ENCODE measurements at places on chromosomes 11 and 22.

DNA sequence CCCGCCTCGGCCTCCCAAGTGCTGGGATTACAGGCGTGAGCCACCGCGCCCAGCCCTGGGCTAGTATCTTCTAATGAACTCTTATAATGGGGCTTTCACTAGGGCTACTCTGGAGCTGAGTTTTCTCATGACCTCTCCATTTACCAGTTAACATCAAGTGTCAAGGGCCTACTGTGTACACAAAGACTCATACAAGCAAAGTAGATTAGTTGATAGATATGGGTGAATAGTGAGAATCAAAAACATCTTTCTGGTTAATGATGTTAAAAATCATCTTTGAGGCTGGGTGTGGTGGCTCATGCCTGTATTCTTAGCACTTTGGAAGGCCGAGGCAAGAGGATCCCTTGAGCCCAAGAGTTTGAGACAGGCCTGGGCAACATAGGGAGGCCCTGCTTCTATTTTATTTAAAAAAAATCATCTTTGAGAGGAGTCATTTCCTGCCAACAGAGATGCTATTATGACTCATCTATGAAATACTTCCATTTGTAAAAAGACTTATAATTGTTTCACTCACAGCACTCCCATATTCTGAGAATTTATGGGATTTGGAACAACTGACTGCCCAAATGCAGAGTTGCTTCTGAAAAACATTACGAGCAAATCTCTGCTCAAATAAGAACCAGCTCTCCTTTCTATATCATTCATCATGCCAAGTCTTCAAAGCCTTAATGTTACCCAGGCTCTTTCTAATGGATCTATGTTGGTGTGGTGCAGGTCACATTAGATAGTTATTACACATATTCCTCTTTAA is 57.0 kb downstream of the GDPD4 start:
- DNase-seq = no peak

DNA sequence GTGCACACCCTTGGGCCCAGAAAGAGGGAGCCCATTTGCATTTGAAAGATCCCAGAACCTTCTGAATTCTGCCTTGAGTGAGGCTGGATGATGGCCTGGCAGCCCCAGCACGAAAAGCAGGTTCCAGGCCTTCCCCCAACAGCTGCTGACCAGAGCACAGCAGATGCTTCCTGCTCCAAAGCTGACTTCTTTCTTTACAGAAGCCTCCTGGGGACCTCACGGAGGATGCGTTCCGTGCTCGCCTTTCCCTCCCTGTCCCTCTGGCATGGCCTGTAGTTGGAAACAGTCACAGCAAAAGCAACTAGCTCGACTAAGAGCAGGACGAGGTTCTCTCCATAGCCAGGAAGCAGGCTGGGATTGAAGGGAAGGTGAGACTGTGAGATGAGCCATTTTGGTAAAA is 107.7 kb upstream of the B3GAT1 start:
- DNase-seq = no peak

DNA sequence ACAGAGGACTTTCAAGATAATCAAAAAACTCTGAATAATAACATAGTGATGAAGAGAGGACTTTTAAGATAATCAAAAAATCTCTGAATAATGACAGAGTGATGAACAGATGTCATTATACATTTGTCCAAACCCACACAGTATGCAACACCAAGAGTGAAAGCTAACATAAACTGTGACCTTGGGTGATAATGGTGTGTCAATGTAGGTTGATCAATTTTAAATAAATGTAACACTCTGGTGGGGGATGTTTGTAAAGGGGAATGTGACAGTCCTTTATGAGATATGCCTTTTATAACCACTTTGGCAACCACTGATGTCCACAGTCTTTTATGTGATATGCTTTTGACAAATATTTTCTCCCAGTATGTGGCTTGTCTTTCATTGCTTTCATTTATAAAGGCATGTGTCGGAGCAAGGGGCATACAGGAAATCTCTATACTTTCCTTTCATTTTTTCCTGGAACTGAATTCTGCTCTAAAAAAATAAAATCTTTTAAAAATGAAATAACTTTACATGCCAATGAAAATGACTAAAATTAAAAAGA is 10.3 kb upstream of the OR9G1 start:
- DNase-seq = no peak

DNA sequence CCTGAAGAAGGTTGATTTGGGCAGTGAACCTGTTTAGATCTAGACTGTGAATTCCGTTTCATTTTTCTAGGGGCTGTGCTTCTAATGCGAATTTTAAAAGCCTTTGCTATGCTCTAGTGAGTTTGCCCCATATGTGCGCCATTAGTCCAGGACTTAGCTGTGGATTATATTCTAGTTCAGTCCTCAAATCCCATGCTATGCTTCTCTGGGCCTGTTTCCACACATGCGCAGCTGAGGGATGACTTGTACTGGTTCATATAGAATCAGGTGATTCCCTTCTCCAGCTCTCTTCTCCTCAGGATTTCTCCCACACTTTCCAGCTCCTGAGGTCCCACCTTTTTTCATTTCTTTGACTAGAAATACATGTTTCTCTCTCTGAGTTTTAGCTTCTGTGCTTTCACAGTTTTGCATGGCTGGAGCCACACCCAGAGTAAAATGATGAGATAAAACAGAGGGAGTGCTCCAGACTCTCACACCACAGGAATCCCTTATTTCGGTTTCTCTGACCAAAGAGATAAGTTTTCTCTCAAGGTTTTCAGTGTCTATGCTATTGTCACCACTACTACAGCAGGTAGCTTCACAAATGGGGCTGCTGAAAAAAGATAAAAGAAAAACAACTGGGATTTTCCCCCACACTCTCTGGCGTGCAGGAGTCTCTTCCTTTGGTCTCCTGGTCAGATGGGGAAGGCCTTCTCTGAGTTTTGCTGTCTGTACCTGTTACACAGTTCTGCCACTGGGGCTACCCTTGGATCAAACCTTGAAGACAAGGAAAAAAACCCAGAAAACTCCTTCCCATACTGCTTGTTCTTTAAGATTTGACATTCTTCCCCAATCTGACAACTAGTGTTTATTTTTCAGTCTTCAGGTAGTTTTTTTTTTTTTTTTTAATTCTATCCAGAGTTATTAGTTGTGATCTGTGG is 96.2 kb upstream of the TEAD1 start:
- no peak for DNase-seq

GRCh38 chr11:68525930-68526329 is 65.4 kb downstream of the PPP6R3 start:
- DNase-seq = no peak

GRCh38 chr22:19810381-19811201 is 44.1 kb downstream of the GNB1L start:
- no peak for DNase-seq

- no peak for DNase-seq
Observed at GRCh38 chr11:2928605-2929530, at the start of gene PHLDA2. Gene PHLDA2 (minus strand): TSS chr11:2929420. CDS start chr11:2929364, 56 bp downstream.

GRCh38 chr11:73141031-73141308 is 1.1 kb downstream of the FCHSD2 start:
- no peak for DNase-seq

DNA sequence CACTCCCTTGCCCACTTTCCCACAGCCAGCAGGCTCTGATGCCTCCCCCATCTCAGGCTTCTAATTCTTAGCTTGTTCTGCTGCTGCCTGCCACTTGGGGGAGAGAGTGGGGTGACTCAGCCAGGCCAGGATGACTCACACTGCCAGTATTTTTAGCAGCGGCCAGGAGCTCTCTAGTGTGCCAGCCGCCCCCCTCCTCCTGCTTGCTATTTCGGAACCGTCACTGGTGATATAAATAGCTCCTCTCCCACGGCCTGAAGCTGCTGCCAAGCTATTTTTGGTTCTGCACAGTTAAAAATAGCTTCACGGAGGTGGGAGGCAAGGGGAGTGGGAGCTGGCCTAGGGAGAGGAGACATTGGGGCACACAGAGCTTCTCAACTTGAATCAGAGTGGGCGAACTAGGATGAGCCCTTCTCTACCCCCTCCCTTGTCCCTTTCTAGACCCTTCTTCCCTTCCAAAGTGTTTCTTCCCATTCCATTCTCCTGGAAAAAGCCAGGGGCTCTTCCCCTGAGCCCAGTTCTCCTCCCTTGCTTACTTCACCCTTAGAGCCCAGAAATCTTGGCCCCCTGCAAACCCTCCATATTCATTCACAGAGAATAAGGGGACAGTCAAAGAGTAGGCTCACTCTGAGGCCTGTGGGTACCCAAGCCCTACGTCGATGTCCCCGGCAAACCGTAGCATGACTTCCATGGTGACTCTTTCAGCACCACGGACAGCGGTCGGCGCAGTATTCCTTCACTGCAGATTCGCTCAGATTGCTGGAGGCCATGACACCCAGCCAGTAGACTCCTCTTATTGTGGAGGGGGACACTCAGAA is 2.5 kb upstream of the NPAS4 start:
- DNase-seq = peak; percentile 52

GRCh38 chr11:12016246-12016645 is 7.8 kb upstream of the DKK3 start:
- DNase-seq = no peak

DNA sequence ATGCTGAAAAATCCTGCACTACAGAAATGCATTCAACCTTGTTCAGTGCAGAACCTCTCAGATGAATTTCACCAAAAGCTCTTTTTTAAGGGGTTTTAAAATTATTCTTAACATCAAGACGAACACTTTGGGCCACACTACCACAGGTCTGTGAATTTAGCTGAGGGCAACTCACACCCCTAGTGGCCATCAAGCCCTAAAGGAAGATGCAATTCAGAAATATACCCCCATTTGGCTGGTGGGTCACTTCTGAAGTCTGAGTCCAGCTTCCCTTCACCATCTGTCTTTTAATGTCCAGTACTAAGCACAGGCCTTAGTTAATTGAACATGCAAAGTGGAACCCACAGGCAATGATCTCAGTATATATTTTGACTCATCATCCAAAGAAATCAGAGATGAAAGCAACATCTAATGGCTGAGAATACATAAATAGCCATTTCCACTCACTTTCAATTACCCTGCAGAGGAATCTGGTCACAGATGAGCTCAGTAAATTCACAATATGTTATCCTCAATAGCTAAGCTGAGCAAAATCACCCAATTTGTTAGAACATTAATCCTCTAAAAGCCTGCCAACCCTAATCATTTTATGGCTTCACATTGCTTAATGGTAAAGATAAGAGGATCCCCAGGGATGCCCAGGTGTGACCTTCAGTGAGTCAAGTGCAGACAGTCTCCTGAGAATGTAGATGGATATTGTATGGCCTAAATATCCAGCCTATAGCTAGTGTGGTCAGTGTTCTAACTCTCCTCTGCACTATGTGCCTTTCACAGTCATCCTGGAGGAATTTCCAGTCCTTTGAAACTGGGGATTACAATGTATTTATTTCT is 50.3 kb downstream of the FAM76B start:
- no peak for DNase-seq

GRCh38 chr22:25564320-25564978 is at the start of gene GRK3:
Gene GRK3 (plus strand): TSS chr22:25564675. CDS start chr22:25565041, 366 bp downstream.
- peak; percentile 36 for DNase-seq

DNA sequence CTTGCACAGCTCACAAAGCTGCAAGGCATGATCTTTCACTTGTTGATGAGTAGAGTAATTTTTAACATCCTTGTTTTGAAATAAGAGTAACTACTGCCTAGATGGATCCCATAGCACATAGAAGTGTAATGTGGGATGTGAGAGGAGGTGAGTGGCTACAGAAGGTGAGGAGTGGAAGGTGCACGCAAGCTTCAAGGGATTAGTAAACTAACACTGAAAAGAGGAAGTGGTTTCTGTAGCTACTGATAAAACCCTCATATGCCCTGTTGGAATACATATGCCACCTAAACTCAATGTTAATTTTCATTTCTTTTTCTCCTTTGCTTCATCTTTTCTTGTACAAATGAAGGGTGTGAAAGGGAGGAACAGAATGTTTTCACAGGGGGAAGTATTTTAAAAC is 22.0 kb upstream of the CTSC start:
- DNase-seq = no peak

DNA sequence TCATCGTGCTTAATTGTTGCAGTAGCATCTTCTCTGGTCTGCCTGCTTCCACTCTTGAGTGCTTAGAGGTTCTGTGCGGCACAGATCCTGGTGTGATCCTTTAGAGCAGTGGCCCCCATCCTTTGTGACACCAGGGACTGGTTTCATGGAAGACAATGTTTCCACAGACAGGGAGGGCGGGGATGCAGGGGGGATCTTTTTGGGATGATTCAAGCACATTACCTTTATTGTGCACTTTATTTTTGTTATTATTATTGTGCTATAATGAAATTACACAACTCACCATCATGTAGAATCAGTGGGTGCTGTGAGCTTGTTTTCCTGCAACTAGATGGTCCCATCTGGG is 76.8 kb upstream of the SHANK2 start:
- no peak for DNase-seq

DNA sequence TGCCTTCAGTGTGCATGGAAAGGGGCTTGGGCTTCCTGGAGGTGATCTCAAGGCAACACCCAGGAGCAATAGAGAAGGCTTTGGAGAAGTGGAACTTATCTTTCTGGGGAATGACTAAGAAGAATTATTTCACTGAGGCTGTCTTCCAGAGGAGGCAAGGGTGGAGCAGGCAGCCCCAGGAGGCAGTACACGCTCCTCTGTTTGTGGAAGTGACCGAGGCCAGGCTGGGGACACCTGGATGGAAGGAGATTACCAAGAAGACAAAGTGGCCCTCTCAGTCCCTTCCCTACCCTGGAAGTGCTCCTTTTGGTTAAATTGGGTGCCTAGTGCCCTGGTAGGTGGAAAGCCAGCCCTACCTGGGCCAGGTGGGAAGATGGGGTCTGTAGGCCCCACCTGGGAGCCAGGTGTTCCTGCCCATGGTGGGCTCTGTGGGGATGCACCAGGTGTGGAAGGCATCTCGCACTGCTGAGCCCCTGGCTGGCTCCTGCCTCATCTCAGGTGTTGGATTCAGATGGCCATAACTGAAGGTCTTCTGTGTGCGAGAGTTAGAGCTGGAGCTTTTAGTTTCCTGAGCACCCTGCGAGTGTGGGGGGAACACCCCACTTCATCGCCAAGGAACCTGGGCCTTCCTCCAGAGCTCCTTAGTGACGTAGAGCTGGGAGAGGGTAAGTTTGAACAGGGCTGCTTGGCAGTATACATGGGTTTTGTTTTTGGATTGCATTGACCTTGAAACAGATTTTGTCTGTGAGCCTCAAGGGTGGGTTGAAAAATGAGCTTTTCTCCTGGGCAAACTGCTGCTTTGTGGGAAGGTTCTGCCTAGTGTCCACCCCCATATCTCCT is 46.1 kb downstream of the MICAL2 start:
- DNase-seq = no peak

DNA sequence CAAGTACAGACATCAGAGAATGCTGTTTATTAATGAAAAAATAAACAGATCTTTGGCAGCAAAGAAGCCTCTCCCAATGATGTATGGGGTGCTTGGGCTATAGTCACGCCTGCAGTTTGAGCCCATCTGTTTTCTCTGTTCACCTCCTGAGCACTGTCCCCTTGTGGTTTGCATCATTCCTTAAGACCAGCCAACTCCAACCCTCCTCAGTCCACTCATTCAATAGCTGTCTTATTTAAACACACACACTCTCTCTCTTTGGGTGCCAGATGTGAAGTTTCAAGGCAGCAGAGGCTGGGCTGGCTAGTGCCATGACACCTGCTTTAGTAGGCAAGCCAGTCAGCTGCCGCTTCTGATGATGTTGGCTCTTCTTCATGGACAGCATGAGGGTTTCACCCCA is 58.1 kb downstream of the POLD3 start:
- DNase-seq = no peak

DNA sequence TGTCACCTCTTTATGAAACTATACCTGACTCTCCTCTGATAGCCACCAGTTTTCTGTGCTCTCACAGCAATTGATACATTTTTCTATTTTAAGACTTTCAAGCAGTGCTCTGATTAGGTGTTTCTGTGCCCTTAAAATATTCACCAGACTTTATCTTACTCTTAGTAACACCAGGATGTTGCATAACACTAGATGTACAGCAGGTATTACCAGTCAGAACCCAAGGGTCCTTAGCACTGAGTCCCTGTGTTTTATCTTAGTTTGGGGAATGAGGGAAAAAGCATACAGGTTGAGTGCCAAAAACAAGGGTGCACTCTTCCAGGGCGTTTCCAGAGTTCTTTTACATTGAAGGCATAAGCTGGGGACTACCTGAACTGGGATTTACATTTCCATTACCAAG is 51.4 kb downstream of the COPB1 start:
- DNase-seq = no peak

All from activated CD4-positive, alpha-beta T cell treated with anti-CD3 and anti-CD28 coated beads for 24 hours (primary cell).